ENCODE measurements at places on chromosomes 1 and 21.

- DNase-seq, result no peak
Measured at GRCh38 chr1:197127246-197127912, 19.1 kb downstream of the ASPM start.

- no peak for DNase-seq
Measured at GRCh38 chr1:209807509-209807908, 1.6 kb upstream of the IRF6 start.

GRCh38 chr21:33687634-33688033 lies 45.3 kb downstream of the ITSN1 start:
- no peak for DNase-seq

GRCh38 chr1:229150518-229150917 lies 120.4 kb upstream of the RAB4A start:
- no peak for DNase-seq

GRCh38 chr1:200739702-200740570 lies 1.2 kb downstream of the CAMSAP2 start:
- DNase-seq, result no peak

DNA sequence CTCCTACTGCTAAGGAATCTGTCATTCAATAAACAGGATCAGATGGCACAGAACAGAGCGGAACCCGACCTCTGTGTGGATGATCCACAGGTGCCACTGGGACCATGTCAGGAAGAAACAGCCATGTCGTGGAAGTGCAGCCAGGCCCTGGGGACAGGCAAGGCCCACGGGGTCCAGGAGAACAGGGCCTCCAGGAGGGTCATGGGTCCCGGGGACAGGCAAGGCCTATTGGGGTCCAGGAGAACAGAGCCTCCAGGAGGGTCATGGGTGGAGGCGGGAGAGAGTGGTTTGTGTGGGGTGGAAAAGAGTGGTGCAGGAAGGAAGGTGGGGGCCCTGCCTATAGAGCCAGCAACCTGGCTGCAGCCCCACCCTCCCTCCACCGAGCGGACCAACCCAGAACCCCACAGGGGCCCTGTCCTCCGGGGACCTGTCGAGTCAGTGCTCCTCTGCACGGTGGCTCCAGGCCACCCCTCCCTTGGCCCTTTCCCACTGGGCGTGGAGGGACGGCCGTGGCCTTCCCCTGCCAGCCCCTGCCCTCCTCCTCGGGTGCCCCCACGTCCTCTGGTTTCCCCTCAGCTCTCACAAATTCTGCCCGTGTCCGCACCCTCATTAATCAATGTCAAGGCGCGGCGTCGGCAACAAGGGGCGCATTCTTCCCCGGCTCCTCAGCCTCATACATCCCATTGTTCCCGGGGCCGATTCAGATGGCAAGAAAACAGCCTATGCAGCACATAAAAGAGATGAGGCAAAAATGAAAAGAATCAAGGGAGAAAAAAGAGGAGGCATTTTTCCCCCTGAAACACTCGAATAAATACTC lies 146.4 kb downstream of the PRDM16 start:
- no peak for DNase-seq

DNA sequence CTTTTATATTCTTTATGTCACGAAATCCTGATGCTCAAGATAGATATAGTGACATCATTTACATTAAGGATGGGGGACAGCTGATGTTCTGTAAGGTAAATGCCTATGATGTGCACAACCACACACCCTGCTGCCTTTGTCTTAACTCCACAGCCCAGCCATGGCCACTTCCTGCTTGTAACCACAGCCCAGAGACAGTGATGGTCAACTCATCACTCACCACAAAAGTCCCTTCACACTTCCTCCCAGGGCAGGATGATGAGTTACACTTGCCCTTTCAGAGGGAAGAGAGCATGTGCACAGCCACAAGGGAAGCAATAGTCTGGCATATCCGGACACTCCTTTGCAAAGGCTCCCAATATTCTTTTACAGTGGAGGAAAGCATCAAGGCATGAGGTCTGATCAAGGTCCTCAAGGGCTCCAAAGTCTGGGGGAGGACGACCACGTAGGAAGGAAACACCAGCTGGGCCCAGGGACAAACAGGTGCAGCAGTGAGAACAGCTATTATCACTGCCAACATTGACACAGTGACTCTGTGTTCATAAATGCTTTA lies 53.8 kb downstream of the PLPP3 start:
- peak; percentile 53 for DNase-seq

DNA sequence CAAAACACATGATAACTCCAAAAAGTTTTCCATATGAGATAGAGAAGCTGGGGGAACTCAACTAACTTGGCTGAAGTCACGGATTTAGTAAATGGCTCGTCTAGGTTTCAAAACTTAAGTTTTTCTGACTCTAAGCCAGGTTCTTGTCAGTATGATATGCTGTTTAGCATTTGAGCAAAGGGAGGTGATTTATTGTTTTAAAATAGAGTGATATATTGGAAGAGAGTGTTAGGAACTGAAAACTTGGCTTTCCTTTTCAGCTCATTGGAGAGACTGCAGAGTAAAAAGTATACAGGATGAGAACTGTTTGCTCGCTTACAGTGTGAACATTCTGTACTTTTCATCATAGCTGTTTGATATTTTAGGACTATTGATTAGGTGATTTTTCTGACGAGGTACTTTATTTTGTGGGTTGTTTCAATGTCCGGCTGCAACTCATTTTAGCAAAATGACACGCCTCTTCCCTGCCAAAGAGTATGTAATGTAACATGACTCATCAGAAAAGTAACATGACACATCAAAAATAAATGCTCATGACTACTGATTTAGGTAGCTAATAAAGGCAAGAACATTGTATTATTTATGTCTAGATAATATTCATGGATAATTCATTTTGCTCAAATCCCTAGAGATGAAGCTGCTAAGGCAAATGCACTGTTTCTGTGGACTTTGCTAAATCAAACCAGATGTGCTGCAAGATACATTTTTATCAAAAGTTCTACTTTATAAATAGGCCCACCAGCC lies 355.1 kb downstream of the GPATCH2 start:
- peak; percentile 42 for DNase-seq

DNA sequence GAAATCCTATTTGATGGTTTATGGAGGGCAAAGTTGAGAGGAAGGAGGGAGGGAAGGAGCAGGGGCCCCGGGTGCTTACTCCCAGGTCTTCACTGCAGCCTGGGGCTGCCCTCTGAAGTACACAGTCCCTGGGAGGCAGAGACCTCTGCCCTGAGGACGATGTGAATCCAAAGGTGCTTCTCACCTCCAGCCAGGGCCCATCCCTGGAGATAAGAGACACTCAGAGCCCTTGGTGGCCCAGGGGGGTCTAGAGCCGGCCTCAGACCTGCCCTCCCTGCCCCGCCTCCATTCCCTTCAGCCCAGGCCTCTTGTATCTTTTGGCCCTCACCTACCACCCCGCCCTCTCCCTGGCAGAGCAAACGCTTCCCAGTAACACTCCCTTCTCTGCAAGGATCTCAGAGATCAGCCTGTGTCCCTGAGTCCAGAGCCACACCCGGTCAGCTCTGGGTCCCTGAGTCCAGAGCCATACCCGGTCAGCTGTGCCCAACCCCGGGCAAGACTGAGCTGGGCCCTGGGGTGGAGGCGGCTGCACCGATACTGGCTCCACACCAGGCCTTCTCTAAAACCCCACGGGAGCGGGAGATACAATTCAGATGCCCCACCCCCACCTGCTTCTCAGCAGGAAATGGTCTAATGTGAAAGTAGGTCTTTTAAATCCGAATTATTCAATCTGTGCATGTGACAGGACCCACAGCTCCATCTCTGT lies 3.6 kb upstream of the GNB1 start:
- no peak for DNase-seq

DNA sequence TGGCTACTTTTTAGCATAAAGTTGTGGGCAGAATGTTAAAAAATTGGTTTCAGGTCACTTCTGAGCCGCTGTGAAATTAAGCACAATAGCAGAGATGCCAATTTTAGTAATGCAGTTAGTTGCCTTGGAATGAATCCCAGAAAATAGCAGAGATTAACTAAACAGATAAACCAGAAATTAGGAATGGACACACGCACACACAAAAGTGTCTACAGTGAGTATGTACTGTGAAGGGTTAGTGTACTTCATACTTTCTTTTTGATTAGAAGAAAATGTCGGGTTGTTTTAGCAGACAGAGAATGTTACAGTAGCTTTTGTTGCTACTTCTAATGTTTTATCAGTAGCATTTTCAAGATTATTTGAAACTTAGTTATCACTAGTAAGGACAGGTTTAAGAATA lies 106.7 kb downstream of the LEPR start:
- no peak for DNase-seq

GRCh38 chr1:182142621-182143020 lies 81.1 kb upstream of the ZNF648 start:
- DNase-seq, result no peak

DNA sequence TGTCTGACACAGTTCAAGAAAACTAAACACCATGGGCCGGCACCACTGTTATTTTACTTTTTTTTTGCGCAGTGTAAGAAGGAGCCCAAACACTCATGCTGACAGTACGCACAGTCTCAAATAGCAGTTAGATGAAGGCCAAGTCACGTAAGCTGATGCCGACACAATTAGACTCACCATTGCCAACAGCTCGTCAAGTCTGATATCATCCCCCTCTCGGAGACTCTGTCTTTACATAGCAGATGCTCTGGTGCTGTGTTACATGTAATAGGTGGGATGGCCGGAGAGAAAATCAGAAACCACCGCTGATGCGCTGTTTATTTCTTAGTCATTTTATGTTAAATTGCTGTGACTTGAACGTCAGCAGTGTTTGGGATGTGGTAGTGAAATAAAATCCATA lies 49.3 kb downstream of the TGFB2 start:
- DNase-seq, result no peak

GRCh38 chr21:36708286-36709029 lies 9.5 kb downstream of the SIM2 start:
- DNase-seq, result no peak

GRCh38 chr21:42162831-42163510 lies 56.0 kb upstream of the ABCG1 start:
- no peak for DNase-seq

DNA sequence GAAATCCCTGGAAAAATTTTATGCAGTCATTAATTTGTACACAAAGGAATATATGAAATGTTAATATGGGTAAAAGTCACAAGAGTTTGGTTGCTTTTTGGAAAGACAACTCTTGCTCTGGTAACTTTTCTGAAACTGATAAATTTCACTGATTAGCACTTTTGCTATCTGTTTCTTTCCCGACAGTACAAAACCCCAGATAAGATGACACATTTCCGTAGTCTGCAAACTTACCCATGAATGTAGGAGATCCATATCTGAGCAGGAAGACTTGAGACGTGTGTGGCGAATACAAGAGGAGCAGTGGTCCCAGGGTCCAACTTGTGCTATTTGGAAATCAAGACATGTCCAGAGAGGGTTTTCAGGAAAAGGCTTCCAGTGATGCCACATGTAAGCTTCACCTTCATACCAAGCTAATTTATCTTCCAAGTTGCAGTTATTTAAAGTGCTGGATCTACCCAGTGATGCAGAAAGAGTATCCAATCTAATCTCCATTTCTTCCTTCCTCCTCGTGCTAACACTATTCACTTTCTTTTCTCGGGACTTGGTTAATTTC lies 35.9 kb upstream of the SAMSN1 start:
- no peak for DNase-seq

DNA sequence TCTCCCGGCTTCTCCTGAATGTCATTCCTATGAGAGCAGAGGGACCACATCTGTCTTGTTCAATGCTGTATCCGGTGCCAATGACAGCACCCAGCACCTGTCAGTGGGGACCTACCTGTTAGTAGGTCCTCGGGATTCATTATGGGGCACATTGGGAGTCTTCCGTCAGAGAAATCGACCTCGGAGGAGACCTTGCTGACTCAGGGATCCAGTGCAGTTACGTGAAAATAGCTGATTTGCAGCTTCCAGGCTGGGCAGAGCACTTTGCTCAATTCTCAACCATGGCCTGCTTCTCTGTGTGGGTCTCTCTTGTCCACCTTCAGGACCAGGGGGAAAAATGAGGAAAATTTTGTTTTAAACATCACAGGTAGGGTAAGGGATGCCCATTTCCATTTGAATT lies 130.2 kb downstream of the PRDM2 start:
- DNase-seq, result no peak

DNA sequence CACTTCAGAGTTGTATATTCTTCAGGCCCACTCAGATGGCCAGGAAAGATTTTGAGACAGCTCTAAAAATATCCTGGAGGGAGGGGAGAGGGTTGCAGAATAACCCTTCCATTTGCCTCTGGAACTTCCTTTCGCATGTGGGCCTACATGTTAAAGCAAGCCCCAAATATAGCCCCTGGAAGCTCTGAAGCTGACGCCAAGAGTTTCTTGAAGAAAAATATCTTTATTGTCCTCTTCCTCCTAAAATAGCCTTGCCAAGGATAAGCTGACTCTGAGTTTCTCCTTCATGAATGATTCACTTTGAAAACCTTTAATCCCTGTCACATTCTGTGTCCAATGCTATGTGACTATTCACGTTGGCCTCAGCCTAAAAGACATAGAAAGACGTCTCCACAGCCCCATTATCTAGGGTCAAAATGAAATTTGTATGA lies 6.4 kb downstream of the C1orf116 start:
- DNase-seq, result peak; percentile 65

DNA sequence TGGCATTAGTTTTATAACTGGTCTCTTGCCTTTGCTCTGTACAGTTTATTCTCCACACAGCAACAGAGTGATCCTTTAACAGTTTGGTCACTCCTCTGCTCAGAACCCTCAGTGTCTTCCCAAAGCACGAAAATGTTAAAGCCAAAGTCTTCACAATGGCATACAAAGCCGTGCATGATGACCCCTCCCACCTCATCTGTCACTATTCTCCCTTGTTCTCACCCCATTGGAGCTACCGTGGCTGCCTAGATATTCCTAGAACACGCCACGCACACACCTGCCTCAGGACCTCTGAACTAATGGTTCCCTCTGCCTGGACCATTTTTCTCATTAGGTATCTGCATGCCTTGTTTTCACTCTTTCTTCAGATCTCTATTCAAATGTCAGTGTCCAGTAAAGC lies 8.6 kb upstream of the SEMA4A start:
- no peak for DNase-seq

GRCh38 chr1:6743189-6744101 lies 41.8 kb upstream of the CAMTA1 start:
- DNase-seq, result peak; percentile 69

DNA sequence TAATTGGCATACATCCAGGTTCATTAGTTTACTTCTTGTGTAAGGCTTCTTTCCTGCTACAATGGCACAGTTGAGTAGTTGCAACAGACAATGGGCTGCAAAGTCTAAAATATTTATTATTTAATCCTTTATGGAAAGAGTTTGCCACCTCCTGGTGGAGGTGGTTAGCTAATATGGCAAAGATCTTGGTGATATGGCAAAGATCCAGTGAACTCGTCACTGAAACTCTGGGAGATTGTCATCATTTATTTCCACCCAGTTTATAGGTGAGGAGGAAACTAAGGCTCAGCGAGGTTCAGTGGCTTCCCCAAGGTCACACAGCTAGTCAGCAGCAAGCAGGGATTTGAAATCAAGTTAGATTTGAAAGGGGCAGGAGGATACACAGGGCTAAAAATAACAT lies 16.1 kb upstream of the IFFO2 start:
- peak; percentile 34 for DNase-seq

DNA sequence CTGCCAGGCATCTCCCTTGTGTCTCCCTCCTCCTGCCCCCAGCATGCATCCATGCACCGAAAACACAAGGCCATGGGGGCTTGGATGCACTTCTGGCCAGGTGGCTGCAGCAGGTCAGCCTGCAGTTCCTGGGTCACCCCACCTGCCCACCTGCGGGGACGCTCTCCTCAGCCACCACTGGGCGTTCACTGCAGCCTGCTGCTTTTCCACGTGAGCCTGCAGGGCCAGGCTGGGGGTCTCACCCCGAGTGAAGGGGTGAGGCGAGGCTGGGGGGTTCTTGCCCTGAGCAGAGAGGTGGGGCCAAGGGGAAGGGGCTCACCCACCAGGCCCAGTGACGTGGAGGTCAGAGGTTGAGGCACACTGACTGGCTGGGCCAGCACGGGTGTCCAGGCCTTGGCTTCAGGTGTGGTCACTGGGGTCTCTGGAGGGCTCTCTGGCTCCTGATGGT lies 64.6 kb downstream of the WNT9A start:
- DNase-seq, result no peak
